ENCODE measurements at places on chromosomes 5 and 9.

DNA sequence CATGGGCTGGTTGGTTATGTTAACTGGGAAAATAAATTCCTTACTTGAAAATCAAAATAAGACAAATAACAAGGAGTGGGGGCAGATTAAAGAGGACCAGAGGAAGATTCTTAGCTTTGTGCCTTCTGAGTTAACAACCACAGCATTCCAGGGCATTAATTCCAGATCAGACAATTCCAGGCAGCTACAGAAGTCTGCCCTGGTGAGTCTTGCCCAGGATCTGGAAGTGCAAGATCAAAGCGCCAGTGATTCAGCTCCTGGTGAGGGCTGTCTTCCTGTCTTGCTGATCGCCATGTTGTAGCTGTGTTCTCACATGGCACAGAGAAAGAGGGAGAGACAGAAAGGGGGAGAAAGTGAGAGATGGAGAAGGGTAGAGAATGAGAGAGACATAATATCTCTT, 65.6 kb downstream of the ANXA2R start:
- H3K4me1 ChIP-seq, result no peaks in the 10 kb centered on the region
- no peak overlapping the region for H3K27ac ChIP-seq
- no peaks in the 10 kb centered on the region for H3K27me3 ChIP-seq
- peaks cover 5% of the 10 kb centered on the region for H3K36me3 ChIP-seq
- DNase-seq, result no peak

DNA sequence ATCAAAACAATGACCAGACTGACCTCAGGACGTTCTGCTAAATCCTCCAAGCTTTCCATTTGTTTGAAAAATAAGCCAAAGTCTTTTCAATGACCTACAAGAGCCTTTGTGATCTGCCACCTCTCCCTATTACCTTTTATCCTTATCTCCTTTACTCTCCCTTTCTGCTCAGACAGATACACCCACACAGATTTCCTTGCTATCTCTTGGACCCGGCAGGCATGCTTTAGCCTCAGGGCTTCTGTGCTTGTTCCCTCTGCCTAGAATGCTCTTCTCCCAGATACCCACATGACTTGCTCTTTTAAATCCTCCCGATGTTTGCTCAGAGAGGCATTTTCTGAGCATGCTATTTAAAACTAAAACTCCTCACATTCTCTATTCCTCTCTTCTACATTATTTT, 8.9 kb upstream of the ELOVL7 start:
- H3K4me1 ChIP-seq, result no peaks in the 10 kb centered on the region
- H3K27me3 ChIP-seq, result no peaks in the 10 kb centered on the region
- H3K36me3 ChIP-seq, result no peaks in the 10 kb centered on the region
- no peak overlapping the region for H3K27ac ChIP-seq
- DNase-seq, result no peak

- H3K4me1 ChIP-seq, result no peaks in the 10 kb centered on the region
- H3K27ac ChIP-seq, result no peak overlapping the region
- H3K36me3 ChIP-seq, result no peaks in the 10 kb centered on the region
These were observed 51.0 kb downstream of the TMEM252 start for GRCh38 chr9:68489646-68490045.

GRCh38 chr5:88678770-88679381, 204.1 kb downstream of the MEF2C start:
- H3K36me3 ChIP-seq, result peaks cover 23% of the 10 kb centered on the region
- H3K4me3 ChIP-seq, result no peak overlapping the region
- no peak for DNase-seq
- H3K27me3 ChIP-seq, result peaks cover 55% of the 10 kb centered on the region
- peaks cover 31% of the 10 kb centered on the region for H3K4me1 ChIP-seq

DNA sequence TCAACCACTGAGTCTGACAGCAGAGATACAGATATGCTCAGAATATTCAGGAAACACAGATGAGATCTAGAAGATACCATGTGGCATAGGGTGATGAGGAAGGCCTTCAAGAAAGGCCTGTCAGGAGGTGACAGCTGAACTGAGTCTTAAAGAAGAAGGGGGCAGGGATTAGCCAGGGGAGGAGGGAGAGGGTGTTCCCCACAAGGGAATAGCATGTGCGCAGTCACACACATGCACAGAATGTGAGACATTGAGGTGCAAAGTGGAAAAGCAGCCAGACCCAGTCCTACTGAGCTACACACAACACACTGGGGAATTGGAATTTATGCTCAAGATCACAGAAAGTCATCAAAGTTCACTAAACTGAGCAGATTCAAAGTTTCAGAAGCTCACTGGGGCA, 3.0 kb upstream of the SLC25A48 start:
- no peaks in the 10 kb centered on the region for H3K4me1 ChIP-seq
- no peaks in the 10 kb centered on the region for H3K36me3 ChIP-seq
- DNase-seq, result no peak

- H3K4me1 ChIP-seq, result no peaks in the 10 kb centered on the region
- H3K36me3 ChIP-seq, result no peaks in the 10 kb centered on the region
- no peak for DNase-seq
- H3K27me3 ChIP-seq, result no peaks in the 10 kb centered on the region
- no peak overlapping the region for H3K27ac ChIP-seq
- H3K4me3 ChIP-seq, result no peak overlapping the region
These were observed 90.0 kb upstream of the CTSL start for GRCh38 chr9:87635656-87636501.

GRCh38 chr5:35877655-35878054, 21.0 kb downstream of the IL7R start:
- H3K36me3 ChIP-seq, result peaks cover 4% of the 10 kb centered on the region
- no peak overlapping the region for H3K4me3 ChIP-seq
- peak overlapping the region; percentile 30 for H3K27ac ChIP-seq
- no peak for DNase-seq
- H3K4me1 ChIP-seq, result peaks cover 18% of the 10 kb centered on the region

DNA sequence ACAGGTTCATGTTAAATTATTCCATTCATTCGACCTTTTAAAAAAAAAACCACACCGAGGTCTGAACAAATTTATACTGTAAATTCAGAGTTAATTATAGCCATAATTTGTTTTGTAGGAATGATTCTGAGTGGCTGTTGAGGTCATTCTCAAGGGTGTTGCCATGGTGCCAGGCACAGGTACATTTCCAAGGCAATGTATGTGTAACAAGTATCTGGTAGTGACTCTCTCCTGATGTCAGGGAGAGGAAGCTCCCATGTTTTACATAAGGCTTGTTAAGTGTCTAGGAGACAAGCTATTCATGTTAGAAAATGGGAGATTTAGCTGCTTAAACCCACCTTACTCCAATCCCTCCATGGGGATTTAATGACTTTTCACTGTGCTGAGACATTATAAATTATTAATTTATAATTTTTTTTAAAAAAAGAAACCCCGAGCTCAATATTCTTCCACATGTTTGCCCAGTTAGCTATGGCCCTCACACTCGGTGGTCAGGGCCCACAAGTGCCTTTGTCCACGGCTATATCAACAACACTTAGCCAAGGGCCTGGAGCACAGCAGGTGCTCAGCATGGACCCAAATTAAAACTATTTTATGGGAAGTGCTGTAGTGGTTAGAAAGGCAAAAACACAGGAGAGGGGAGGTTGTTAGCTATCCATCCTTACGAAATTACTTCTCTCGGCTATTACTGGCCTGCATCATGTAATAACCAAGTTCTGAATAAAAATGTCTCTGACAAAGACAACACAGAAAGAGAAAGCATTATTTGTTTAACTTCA, 154.6 kb upstream of the GNA14 start:
- H3K27me3 ChIP-seq, result no peaks in the 10 kb centered on the region
- no peaks in the 10 kb centered on the region for H3K36me3 ChIP-seq

- H3K36me3 ChIP-seq, result no peaks in the 10 kb centered on the region
- H3K4me3 ChIP-seq, result no peak overlapping the region
- H3K4me1 ChIP-seq, result peaks cover 14% of the 10 kb centered on the region
- DNase-seq, result no peak
These were observed 92.4 kb upstream of the CAST start for GRCh38 chr5:96569770-96570169.

- H3K27me3 ChIP-seq, result no peaks in the 10 kb centered on the region
- no peak overlapping the region for H3K4me3 ChIP-seq
- H3K36me3 ChIP-seq, result no peaks in the 10 kb centered on the region
These were observed 66.4 kb downstream of the MACROH2A1 start for GRCh38 chr5:135332519-135333150.

GRCh38 chr5:175813943-175814630, 57.3 kb upstream of the CPLX2 start:
- H3K4me3 ChIP-seq, result no peak overlapping the region
- DNase-seq, result no peak
- no peak overlapping the region for H3K27ac ChIP-seq
- H3K36me3 ChIP-seq, result no peaks in the 10 kb centered on the region
- no peaks in the 10 kb centered on the region for H3K4me1 ChIP-seq

- H3K36me3 ChIP-seq, result no peaks in the 10 kb centered on the region
- peaks cover 12% of the 10 kb centered on the region for H3K27me3 ChIP-seq
- DNase-seq, result no peak
- H3K4me3 ChIP-seq, result no peak overlapping the region
- no peak overlapping the region for H3K27ac ChIP-seq
These were observed 33.3 kb upstream of the FAT2 start for GRCh38 chr5:151624476-151624875.

DNA sequence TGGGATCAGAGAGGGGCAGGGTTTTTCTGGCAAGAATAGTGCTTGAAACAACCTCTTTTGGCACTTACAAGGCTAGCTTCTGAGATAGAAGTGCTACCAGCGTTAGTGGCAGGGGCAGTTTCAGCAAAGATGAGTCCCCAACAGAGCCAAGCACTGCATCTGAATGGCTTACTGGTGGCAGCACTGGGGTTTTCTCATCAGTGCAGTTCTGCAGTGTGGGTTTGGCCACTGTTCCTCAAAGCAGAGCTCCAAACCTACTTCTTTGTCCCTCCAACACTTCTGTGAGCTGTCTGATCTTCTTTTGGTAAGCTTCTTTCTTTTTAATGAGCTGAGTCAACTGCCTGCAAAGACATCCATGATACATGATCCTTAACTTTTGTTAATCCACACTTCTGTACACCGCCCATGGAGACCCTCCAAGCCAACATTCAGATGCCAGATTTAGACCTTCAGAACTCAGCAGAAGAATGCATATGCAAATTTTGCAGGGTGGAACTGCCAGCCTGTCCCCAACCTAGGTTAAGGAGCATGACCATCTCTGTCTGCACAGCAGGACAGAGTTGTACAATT, 29.9 kb upstream of the FSTL4 start:
- H3K36me3 ChIP-seq, result no peaks in the 10 kb centered on the region
- H3K4me1 ChIP-seq, result no peaks in the 10 kb centered on the region
- no peak overlapping the region for H3K27ac ChIP-seq

- H3K27me3 ChIP-seq, result peaks cover 16% of the 10 kb centered on the region
- no peaks in the 10 kb centered on the region for H3K4me1 ChIP-seq
- H3K27ac ChIP-seq, result no peak overlapping the region
- DNase-seq, result no peak
- no peak overlapping the region for H3K4me3 ChIP-seq
These were observed 3.9 kb upstream of the ADCY2 start for GRCh38 chr5:7391814-7392692.

DNA sequence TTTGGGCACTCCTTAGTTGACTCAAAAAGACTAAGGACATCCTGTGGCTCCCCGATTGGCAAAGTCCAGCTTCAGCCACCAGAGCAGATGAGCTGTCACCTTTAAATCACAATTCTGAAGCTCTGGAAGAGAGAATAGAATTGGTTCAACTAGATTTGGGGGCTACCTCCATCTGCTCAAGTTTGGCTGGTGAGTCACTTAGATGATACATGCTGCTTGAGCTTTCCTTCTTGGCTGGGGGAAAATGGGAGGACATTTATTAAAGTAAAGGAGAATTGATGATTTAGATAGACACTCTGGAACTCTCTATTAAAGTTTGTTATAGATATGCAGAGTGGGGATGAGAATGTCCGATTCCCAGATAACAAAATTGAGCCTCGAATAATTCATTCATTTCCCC, 30.0 kb upstream of the GRIA1 start:
- H3K27ac ChIP-seq, result no peak overlapping the region
- H3K27me3 ChIP-seq, result peaks cover 3% of the 10 kb centered on the region
- H3K36me3 ChIP-seq, result no peaks in the 10 kb centered on the region
- no peaks in the 10 kb centered on the region for H3K4me1 ChIP-seq
- no peak overlapping the region for H3K4me3 ChIP-seq

GRCh38 chr5:56625541-56625940, 189.8 kb upstream of the MAP3K1 start:
- H3K27me3 ChIP-seq, result no peaks in the 10 kb centered on the region
- H3K4me3 ChIP-seq, result no peak overlapping the region
- no peaks in the 10 kb centered on the region for H3K4me1 ChIP-seq
- no peak for DNase-seq

GRCh38 chr5:139453683-139454567, 8.6 kb downstream of the ECSCR start:
- DNase-seq, result no peak
- peak overlapping the region; percentile 47 for H3K4me3 ChIP-seq
- no peaks in the 10 kb centered on the region for H3K36me3 ChIP-seq
- no peaks in the 10 kb centered on the region for H3K27me3 ChIP-seq
- H3K27ac ChIP-seq, result peak overlapping the region; percentile 50
- peaks cover 41% of the 10 kb centered on the region for H3K4me1 ChIP-seq

DNA sequence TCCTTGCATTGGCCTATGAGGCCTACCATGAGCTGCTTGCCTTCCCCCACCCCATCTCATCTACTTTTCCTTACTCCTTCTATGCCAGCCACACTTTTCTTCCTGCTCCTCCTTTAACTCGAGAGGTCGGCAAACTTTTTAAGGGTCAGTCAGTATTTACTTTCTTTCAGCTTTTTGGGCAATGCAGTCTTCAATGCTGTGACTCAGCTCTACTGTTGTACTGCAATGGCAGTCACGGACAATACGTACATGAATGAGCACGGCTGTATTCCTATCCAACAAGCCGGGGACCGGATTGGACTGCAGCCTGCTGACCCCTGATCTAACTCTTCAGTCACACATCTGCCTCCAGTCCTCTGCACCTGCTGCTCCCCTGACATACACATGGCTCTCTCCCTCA, 602 bp upstream of the ACTL7A start:
- no peak overlapping the region for H3K4me3 ChIP-seq
- no peak overlapping the region for H3K27ac ChIP-seq
- no peak for DNase-seq
- H3K4me1 ChIP-seq, result peaks cover 3% of the 10 kb centered on the region

- H3K4me3 ChIP-seq, result no peak overlapping the region
- peaks cover 18% of the 10 kb centered on the region for H3K4me1 ChIP-seq
- no peaks in the 10 kb centered on the region for H3K36me3 ChIP-seq
- no peak overlapping the region for H3K27ac ChIP-seq
- no peak for DNase-seq
These were observed 21.2 kb upstream of the MLANA start for GRCh38 chr9:5869315-5870019.

DNA sequence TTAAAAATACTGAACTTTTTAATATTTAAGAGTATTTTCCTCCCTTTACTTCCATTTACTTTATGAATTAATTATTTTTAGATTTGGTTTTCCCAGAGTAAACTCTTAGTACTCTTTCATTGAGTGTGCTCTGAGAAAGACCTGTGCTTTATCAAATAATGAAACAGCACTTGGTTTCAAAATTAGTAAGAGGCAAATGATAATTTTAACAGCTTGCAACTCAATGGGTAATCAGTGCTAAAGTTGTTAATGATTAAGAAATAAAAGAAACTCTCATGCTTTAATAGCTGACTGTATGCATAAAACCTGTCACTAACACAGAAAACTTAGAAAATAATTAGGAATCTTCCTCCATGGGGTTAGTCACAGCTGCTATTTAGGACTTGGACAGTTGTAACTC, 244.4 kb downstream of the RFX3 start:
- no peak overlapping the region for H3K27ac ChIP-seq
- H3K27me3 ChIP-seq, result no peaks in the 10 kb centered on the region
- peaks cover 12% of the 10 kb centered on the region for H3K36me3 ChIP-seq
- no peak for DNase-seq
- no peak overlapping the region for H3K4me3 ChIP-seq
